AG04450 (cell line): ENCODE measurements at places on chromosomes 4 and X. TPM values are rescaled to one million over a fixed set of nuclear protein-coding genes. Genes with fewer than 3 reads are reported as not detected.

EFHC2 gene
- polyA plus RNA-seq: 0.40 and 0.42 TPM in 2 replicates

NPNT gene
- polyA plus RNA-seq: not detected in 2 replicates

STK26 gene
- 0.25 and 0.61 TPM in 2 replicates for polyA plus RNA-seq

NRK gene
- polyA plus RNA-seq: 2.2 and 2.8 TPM in 2 replicates

AREG gene
- 2.0 and 2.4 TPM in 2 replicates for polyA plus RNA-seq

SRPX gene
- polyA plus RNA-seq: 49.6 and 53.5 TPM in 2 replicates

MAOA gene
- 0.37 and 0.40 TPM in 2 replicates for polyA plus RNA-seq

GYG2 gene
- polyA plus RNA-seq: 19.6 and 20.6 TPM in 2 replicates

NLGN3 gene
- 0.36 and 0.42 TPM in 2 replicates for polyA plus RNA-seq

VSIG4 gene
- not detected in 2 replicates for polyA plus RNA-seq

RAPGEF2 gene
- 40.3 and 51.5 TPM in 2 replicates for polyA plus RNA-seq

ASB11 gene
- not detected in 2 replicates for polyA plus RNA-seq

FGF5 gene
- polyA plus RNA-seq: 39.9 and 40.7 TPM in 2 replicates

USP17L29 gene
- polyA plus RNA-seq: not detected in 2 replicates

SORBS2 gene
- polyA plus RNA-seq: not detected in 2 replicates

- DNase-seq: no peak
These were observed 1588.9 kb upstream of the PCDH7 start for GRCh38 chr4:29131304-29131703.

- DNase-seq: no peak
These were observed 27.7 kb downstream of the PJA1 start for GRCh38 chrX:69137371-69138117.

DNA sequence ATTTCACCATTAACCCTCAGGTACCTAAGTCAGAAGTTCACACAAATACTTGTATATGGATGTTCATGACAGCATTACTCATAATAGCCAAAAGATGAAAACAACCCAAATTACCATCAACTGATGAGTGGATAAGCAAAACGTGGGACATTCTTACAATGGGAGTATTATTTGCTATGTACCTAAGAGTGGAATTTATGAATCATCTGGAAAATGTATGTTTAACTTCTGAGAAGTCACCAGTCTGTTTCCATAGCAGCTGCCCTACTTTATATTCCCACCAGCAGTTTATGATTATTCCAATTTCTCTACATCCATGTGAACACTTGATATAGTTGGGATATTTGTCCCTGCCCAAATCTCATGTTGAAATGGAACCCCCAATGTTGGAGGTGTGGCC, 1478.9 kb downstream of the PCDH19 start:
- no peak for DNase-seq

DNA sequence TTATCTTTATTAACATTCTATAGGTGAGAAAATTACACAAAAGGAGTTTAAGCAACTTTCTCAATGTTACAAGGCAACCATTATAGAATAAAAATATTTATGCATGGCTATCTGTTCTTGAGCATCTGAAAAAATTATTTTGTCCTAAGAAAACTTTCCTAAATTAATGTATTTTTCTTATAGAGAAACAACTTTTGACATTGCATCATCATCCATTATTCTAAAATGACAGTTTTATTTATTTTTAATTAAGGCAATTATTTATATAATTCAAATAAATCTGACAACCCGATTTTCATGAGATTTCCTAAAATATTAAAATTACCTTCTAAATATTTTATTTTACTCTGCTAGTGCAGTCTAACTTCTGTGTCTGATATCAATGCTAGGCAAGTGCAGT, 4.8 kb downstream of the BTC start:
- no peak for DNase-seq

DNA sequence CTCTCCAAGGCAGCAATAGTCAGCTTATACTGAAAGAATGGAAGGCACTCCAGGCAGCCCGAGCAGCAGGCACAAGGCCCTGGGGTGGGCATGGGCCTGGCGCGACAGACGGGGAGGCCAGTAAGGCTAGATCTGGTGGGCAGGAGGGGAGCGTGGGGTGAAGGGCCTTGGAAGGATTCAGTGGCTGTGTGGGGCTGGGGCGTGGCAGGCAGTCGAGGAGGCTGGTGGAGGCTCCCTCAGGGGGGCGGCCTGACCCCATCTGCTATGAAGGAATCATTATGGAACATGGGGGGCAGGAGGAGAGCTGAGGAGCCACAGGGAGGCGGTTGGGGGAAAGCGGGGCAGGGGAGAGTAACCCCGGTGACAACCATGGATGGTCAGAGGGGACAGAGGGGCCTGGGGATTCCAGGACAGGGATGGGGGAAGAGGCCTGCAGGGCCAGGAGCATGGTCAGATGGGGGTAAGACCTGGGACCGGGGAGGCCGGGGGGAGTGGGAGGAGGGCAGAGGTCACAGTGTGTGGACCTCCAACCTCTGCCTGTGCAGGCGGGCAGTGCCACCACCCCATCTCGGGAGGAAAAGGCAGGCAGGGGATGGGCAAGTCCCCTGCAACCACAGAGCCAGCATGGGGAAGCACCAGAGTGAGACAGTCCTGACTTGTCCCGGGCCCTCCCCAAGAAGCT, 70.3 kb downstream of the ACOX3 start:
- DNase-seq: no peak

DNA sequence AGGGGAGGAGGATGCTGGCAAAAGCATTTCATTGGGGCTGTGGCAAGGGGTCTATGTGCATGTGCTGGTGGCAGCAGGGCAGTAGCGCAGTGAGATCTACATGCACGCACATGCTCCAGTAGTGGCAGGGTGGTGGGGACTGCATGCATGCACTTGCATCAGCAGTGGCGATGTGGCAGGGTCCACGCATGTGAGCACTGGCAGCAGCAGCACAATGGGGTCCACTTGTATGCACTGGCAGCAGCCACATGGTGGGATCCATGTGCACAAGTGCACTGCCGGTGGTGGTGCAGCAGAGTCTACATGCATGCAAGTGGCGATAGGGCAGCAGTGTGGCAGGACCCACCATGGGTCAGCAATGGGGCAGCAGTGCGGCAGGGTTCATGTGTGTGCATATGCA, 233.1 kb downstream of the THOC2 start:
- no peak for DNase-seq

GRCh38 chr4:85744950-85745349, 270.0 kb downstream of the ARHGAP24 start:
- DNase-seq: no peak

GRCh38 chr4:175129797-175130196, 211.6 kb downstream of the ADAM29 start:
- no peak for DNase-seq

DNA sequence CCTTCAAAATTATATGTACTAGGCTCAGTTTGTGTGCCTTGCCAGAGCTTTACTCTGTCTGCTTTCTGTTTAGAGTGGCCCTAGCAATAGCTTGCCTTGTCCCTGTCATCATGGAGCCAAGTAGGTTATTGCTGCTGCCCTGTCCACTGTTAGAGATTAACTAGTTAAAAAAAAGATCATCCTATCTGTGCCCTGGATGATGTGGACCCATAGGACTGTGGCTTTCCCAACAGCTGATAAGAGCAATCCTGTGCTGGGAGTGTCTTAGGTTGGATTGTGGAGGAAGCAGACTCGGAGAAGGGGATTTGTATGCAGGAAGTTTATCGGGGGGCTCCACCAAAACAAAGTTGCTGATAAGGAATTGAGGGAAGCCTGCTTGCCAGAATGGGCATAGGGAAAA, 23.8 kb downstream of the PPP1R2C start:
- DNase-seq: no peak

DNA sequence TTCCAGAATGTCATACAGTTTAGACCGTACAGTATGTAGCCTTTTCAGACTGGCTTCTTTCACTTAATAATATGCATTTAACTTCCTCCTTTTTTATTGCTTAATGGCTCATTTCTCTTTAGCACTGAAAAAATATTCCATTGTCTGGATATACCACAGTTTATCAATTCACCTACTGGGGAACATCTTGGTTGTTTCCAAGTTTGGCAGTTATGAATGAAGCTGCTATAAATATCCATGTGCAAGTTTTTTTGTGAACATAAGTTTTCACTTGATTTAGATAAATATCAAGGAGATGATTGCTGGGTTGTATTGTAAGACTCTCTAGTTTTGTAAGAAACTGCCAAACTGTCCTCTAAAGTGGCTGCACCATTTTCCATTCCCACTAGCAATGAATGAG, 375.5 kb downstream of the PCDH18 start:
- no peak for DNase-seq

GRCh38 chrX:43836435-43837184, 45.6 kb downstream of the MAOB start:
- peak; percentile 2 for DNase-seq

- DNase-seq: no peak
These were observed 44.7 kb downstream of the SCD5 start for GRCh38 chr4:82753725-82754410.

GRCh38 chrX:21843179-21843578, 3.8 kb downstream of the MBTPS2 start:
- no peak for DNase-seq

GRCh38 chrX:115357326-115358120, 68.0 kb downstream of the LUZP4 start:
- DNase-seq: no peak

- DNase-seq: no peak
These were observed 7.3 kb upstream of the NSG1 start for GRCh38 chr4:4379540-4380087.

GRCh38 chr4:925171-925570, 6.9 kb downstream of the GAK start:
- no peak for DNase-seq

DNA sequence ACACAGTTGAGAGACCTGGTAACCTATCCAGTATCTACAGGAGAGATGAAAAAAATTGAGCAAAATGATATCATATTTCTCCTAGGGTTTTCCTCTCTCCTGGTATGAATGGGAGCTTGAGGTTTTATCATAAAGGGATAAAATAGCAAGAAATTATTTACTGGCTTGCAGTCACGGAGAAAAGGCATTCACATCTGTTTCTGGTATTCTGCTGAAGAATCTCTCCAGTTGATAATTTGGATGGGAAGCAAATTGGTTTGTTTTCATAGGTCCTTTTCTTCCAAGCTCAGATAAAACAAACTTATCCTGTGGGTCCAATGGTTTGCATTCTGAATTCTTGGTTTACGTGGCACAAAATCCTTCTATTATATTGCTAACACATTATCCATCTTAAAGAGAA, 83.1 kb upstream of the GYPA start:
- DNase-seq: no peak

DNA sequence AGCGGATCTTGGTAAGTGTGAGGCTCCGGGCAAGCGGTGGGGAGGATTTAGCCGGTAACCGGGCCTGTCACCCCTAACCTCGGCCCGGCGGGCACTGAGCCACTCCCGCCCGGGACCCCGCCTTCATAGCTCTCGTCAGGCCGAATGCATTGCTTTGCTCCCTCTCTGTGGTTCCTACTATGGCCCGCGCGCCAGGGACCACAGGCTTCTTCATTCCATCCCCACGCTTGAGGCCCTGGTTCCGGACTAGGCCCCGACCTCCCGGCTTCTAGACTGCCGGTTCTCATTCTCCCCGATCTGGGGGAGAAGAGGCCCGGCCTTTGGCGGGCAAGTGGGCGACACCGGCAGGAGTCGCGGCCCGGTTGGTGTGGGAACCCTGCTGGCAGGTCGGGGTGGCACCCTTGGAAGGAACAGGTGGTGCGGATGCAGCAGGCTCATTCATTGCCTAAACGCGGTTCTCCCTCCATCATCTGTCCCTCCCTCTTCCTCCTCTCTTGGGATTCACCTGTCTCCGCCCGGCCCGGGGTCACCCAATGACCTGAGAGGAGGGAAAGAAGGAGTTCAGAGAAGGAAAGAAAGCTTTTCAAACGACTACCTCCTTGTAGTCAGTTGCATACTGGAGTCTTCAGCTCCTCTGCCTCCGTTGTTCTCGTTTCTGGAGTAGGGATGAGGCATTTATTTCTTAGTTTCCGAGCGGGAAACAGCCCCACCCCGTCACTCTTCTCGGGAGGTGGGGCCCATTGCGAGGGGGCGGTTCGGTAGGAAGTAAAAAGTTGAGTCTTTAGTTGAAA, at the start of gene NDUFC1:
TSS of gene NDUFC1 (minus strand) at position 657 of the 791 bp plus-strand sequence. CDS start 6,679 bp downstream, outside the sequence.
- no peak for DNase-seq

GRCh38 chr4:105598787-105599186, 46.4 kb downstream of the ARHGEF38 start:
- DNase-seq: no peak

DNA sequence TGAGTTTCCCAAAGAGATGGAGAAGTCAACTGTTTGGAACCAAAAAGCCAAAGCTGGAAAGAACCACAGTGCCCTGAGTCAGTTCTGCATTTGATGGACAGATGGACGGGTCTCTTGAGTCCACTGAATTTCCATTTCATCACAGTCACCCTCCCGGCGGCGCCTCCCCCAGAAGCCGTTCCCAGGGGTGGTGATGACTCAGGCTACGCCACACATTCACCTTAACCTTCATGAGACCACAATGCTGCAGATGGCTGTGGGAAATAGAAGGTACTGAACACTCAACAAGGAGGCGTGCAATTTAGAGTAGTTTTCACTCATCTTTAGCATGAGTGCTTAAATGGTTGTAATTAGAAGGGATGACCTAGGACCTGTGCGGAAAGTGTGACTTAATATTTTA, 61.3 kb downstream of the STOX2 start:
- DNase-seq: no peak

- DNase-seq: no peak
These were observed 143.6 kb downstream of the FNIP2 start for GRCh38 chr4:158912390-158912789.

DNA sequence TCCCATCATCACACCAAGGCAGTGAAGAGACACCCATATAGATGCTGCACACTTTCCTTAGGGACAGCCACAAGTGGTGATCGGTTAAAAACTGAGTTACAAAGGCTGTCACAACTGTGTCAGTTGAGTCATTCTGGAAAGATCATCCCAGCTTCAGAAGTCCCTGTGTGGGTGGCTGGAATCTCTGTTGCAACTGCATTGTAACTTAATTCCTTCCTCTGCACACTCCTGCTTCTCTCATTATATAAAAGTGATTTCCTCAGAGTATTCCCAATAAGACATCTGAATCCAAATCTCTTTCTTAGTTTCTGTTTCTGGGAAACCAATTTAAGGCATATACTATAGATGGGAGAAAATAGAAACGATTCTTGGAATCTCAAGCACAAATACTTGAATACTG, 88.1 kb downstream of the FSTL5 start:
- no peak for DNase-seq

DNA sequence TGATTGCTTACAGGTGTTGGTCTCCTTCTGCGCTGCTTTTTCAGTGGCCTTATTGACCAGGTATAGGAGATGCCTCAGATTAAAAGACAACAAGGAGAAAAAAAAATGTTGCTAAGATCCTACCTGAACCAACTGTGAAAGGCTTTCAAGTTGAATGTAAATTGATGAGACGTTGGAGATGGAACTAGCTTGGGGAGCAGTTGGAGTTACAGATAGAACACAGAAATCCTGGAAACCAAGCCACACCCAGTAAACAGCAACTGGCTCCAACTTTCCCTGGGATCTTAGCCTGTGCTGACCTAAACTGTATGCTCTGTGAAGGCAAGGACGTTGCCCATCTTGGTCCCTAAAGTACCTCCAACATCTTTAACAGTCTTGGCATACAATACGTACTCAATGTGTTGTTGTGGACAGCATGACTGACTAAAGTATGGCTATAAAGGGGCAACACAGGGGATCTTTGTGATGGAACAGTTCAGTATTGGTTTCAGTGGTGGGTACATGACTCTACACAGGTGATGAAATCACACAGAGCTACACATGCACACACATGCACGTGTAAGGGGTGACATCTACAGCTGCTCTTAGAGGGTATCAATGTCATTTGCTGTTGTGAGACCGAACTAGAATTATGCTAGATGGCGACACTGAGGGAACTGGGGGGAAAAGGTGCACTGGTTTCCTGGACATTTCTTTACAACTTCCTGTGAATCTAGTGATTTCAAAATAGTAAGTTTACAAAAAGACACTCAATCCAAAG, 22.3 kb downstream of the GAB3 start:
- no peak for DNase-seq

GRCh38 chr4:161564230-161564834, 599.5 kb downstream of the FSTL5 start:
- no peak for DNase-seq
